ENCODE measurements at places on chromosomes 5 and 9.

DNA sequence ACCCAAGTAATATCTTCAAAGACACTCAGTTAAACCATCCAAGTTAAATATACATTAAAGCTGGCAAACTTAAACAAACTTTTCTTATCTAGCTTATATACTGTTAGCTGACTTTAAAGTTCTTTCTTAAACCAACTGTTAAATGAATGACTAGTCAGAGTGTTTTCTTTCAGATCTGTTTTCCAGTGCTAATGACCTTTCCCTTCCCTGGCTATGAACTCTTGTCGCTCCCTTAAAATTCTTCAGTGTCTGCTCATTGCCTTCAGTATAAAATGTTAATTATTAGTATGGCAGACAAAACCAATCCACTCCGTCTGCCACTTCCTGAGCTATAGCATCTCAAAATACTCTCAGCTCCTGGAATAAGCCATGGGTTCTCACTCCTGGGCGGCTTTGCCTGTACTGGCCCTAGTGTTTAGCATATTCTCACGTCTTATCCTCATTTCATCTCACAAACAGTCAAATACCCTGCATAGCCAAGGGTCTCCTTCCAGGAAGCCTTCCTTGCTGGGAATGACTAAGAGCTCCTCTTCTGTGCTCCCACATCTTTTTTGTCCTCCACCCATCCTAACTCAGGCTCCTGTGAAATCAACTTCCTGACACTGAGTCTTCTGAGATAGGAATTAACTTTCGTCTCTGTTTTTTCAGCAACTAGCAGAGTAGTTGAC, 87.7 kb downstream of the VCAN start:
- DNase-seq = no peak

DNA sequence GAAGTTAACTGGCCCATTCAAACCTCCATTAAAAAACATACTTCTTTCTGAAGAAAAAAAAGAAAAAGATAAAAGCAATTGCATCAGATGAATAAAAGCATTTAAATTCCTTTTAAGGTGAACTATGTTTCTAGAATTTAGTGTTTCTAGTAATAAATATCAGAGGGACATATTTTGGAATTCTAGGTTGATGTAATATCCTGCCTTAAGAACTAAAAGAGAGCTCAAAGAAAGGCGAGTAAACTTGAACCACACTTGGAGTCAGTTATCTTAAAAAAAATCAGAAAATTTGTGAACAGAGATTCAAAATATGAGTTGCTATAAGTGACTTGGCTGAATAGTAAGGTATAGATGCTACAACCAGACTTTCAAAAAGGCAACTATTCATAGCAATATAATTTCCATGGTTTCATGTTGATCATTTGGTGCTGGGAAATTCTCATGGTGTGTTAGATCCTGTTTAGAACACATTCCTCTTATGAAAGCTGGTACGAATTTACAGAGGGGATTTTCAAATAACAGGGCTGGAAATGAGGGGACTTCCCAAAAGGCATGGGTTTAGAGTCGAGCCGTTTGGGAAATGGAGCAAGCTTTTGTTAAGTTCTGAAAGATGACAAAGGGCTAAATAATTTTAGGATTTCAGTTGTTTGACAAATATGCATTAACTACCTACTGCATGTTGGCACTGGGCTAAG, 37.6 kb upstream of the RAI14 start:
- DNase-seq = no peak

DNA sequence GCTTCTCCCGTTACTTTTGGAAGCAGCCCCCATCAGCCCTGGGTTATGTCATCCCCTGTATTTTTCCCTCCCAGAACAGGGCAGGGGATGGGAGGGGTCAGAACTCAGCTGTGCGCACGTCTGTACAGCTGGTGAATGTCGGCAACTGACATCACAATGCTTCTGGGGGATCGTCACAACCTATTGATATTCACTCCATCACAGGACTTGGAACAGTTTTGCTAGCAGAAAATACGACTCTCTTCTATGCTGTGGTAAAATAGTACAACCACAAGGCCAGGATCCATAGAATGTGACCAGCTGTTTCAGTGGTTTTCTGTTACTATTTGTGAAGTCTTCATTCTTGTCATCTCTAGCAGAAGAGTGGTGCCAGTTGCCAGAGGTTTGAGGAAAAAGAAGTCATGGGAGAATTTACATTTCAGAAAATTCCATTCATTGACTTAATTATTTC, 77.1 kb upstream of the KLF4 start:
- no peak for DNase-seq

DNA sequence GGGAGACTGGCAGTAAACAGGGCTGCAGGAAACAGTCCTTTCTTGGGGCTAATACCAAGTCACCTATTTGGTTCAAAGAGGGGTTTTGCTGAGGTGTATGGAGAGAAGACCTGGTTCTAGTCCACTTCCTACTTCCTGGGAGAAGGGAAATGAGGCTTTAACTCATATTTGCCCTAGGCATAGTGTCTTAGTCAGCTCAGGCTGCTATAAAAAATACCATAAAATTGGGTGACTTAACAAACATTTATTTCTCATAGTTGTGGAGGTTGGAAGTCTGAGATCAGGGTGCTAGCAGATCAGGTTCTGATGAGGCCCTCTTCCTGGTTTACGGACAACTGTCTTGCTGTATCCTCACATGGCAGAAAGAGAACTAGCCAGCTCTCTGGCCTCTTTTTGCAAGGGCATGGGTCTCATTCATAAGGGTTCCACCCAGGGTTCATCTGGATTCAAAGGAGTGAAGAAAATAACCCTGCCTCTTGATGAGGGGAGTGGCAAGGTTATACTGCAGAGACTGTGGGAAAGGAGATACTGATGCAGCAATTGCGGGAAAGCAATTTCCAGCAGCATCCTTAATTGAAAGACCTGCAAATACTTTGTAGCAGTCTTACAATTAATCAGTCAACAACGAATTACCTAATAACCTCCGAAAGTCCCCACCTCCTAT, 40.5 kb downstream of the ANKDD1B start:
- DNase-seq = no peak

GRCh38 chr9:23621188-23621587, 204.9 kb downstream of the ELAVL2 start:
- no peak for DNase-seq

- DNase-seq = peak; percentile 43
Observed at GRCh38 chr5:173302546-173303155, 25.6 kb downstream of the STC2 start.

- DNase-seq = no peak
Observed at GRCh38 chr5:74927336-74927735, 61.1 kb upstream of the FAM169A start.

- DNase-seq = no peak
Observed at GRCh38 chr9:91489361-91489899, 65.8 kb upstream of the NFIL3 start.

GRCh38 chr9:93931905-93932304, 23.2 kb downstream of the BARX1 start:
- DNase-seq = no peak

GRCh38 chr5:154373326-154373725, 72.5 kb upstream of the SAP30L start:
- DNase-seq = no peak

DNA sequence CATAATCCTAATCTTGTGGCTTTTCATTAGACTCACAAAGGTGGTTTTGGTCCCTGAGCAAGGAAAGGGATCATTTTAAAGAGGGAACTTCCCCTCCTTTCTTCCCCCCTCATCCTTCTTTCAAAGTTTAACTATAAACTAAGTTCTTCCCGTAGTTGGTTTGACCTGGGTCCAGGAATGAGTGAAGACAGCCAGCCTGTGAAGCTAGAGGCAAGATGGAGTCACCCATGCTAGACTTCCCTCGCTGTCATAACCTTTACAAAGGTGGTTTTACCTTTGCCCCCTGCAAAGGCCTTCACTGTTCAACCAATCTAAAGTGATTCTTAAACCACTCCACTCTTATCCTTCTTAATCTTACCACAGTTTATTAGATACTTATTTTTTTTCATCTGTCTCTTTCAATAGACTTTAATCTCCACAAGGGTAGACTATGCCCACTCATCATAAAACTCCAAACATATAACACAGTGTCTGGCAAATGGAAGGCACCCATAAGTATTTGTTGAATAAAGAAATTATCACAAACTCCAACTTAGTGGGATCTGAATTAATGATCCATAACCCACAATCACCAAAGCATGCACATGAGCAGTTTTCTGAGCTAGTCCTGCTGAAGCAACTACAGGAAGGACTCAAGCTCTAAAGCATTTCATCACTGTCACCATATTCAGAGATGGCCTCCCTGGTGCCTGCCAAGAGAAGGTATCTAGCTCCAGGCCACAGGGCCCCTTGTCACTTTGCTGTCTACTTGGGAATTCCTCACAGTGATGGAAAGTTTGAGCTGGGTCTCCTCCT, 369.0 kb downstream of the SPOCK1 start:
- DNase-seq = no peak

DNA sequence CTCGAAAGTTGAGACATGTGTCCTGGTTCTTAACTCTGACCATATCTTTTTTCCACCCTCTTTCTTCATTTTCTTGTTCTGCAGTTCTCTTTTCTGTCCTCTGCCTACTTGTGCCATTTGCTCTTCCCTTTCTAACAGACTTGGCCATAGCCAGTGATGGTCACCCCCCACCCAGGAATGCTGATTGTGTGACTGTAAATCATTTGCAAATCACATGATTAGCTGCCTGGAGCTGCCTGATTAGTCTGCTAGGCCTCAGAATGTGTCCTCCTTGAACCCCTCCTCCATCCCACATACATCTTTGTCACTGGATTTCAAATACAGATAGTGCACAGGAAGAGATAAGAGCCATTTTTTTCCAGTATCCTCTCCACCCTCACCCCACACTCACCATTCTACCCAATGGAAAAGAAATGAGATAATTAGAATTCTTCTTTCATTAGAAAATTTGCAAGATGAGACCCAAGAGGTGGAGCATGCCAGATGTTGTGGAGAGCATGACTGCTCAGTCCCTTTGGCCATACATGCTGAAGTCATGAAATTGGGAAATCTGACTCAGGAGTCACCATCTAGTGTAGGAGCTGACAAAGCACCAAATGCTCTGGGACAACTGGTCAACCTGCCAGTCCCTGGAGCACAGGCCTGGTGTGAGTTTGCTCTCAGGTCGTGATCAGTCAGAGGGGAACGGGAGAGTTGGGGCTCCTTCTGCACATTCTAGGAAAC, 538.2 kb downstream of the CCDC171 start:
- DNase-seq = no peak

DNA sequence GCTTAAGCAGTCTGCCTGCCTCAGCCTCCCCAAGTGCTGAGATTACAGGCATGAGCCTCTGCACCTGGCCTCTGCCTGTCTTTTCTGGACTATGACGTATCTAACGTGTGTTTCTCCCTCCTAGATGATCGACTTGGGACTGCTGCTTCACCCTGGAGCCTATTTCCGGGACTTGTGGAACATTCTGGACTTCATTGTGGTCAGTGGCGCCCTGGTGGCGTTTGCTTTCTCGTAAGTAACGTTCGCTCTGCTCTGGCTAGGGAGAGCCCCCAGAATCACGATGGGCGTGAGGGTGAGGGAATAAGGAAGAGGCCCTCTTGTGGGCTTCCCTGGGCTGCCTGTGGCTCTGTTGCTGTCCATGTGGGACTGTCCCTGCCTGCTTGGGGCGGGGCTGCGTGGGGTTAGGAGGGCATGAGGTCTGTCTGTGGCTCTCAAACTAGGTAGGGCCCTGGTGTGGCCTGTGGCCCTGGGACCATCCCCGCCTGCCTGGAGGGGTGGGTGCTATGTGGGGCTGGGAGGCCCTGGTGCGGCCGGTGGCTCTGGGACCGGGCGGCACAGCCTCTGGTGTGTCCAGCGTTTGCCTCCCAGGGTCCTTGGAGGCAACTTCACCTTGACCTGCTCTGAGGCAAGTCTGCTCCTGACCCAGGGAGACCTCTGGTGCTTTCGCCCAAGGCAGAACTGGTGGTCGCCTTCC, 171.7 kb downstream of the CACNA1B start:
- DNase-seq = no peak

- DNase-seq = no peak
Observed at GRCh38 chr9:73011956-73012355, 59.1 kb upstream of the ALDH1A1 start.

DNA sequence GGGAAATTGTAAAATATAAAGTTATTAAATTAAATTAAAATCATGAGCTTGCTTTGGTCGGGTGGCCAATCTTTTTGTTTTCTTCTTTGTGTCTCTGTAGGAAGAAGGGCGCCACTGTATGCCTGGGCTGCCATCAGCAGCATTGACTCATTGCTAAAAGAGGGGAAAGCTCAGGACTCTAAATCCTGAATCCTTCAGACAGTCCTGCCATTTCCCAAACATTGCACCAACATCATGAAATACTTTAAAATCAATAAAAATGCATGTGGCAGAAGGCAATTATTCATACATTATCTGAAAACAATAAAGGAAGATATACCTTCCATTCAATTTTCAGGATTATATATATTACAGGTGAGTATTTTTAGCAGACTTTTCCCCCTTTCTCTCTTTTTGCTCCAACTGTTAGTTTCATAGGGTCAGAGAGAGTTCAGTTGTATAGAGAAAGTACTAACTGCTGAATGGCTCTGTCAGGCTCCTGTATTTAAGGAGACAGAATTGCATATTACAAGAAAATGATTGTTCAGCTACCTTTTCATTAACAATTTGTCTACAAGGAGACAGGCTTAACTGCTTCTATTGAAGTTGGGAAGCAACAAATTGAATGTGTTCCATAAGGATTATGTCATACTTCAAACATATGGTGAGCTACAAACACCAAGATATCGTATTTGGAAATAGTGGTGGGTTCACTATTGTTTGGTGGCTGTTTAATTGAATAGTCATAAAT, 95.7 kb downstream of the ATPSCKMT start:
- DNase-seq = no peak

DNA sequence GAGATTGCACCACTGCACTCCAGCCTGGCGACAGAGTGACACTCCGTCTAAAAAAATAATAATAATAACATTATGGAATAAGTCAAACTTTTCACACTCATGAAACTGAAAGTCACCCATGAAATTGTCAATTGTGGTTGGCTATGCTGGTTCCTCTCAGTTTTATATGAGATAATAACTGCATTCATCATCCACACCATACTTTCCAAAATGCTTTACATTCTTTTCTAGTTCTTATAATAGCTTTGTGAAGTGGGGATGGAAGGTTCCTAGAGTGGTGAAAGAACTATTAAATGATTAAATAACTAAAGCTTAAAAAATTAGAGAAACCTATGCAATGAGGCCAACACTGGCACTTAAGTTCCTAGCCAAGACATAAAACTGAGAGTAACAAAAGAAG, 12.6 kb upstream of the ASPN start:
- no peak for DNase-seq

GRCh38 chr5:124521461-124522230, 224.8 kb downstream of the ZNF608 start:
- no peak for DNase-seq

- peak; percentile 82 for DNase-seq
Observed at GRCh38 chr5:149445739-149446369, 66.8 kb upstream of the IL17B start.

- DNase-seq = no peak
Observed at GRCh38 chr9:117156144-117156688, 258.6 kb downstream of the ASTN2 start.

- no peak for DNase-seq
Observed at GRCh38 chr9:127977884-127978647, 2.7 kb downstream of the EEIG1 start.

- no peak for DNase-seq
Observed at GRCh38 chr5:91207248-91207647, 175.9 kb downstream of the ARRDC3 start.

- DNase-seq = no peak
Observed at GRCh38 chr5:107541400-107541799, 129.3 kb downstream of the EFNA5 start.

- DNase-seq = peak; percentile 100
Observed at GRCh38 chr5:67648201-67648671, 451.6 kb upstream of the CD180 start.

GRCh38 chr9:77142366-77142765, 35.0 kb upstream of the VPS13A start:
- no peak for DNase-seq

Measured in fibroblast of the conjunctiva (primary cell).